ENCODE measurements at places on chromosomes 16 and 17. TPM values are rescaled to one million over a fixed set of nuclear protein-coding genes. Genes with fewer than 3 reads are reported as not detected.

SSTR5 gene
- total RNA-seq: not detected

TBX6 gene
- total RNA-seq: 1.3 TPM

RGS11 gene
- total RNA-seq: not detected

SLC52A1 gene
- total RNA-seq: 0.40 TPM

CETP gene
- not detected for total RNA-seq

PIK3R6 gene
- 20.7 TPM for total RNA-seq

ABCA6 gene
- 0.08 TPM for total RNA-seq

TPPP3 gene
- total RNA-seq: not detected

KREMEN2 gene
- total RNA-seq: not detected

DNA sequence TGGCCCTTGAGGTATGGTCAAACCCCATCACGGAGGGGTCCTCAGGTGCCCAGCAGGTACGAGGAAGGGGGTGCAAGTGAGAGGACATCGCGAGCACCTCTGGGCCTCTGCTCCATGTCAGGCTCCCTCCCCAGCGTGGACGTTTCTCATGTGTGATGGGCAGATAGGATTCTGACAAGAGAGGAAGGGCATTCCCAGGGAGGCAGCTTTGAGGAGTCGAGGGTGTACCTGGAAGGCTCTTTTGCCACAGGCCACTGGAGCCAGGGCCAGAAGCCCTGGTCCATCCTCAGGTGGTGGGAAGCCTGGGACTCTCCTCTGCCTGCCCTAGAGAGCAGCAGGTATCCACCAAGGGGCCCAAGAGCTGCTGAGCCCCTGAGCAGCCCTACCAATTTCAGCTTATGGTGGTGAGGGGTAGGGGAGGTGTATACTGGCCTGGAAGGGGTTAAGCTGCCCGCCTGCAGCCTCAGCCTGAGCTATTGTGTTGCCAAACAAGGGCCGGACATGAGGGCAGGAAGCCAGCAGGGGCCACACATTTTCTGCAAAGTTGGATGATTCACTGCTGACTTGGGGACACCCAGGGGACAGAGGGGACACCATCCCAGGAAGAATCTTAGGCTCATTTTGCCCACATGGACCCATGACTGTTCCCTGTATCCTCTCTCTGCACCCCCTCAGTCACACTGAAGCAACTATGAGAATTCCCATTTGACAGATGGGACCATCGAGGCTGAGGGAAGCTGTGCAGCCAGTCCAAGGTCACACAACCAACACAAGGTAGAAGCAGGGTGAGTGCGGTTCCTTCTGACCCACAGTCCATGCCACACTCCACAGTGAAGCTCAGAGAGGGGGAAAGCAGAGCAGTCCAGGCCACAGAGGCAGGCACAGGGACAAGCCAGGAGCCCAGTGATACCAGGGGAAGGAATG, 1.7 kb downstream of the CDH5 start:
- no peak for DNase-seq

- DNase-seq: no peak
These were observed 35.7 kb upstream of the MYLK3 start for GRCh38 chr16:46783800-46784199.

GRCh38 chr17:41777574-41778188, 8.8 kb downstream of the JUP start:
- DNase-seq: no peak

GRCh38 chr17:32492648-32493289, 6.0 kb downstream of the CDK5R1 start:
- DNase-seq: no peak

DNA sequence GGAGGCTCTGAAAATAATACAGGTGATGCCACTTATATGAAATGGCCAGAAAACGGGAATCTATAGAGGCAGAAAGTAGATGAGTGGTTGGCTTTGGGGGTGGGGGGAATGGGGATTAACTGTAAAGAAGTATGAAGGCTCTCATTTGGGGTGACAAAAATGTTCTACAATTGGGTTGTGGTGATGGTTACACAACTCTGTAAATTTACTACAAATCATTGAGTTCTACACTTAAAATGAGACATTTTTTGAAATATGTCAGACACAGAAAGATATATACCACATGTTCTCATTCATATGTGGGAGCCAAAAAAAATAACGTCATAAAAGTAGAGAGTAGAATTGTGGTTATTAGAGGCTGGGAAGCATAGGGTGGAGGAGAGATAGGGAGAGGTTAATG, 25.7 kb downstream of the ARHGAP17 start:
- no peak for DNase-seq

DNA sequence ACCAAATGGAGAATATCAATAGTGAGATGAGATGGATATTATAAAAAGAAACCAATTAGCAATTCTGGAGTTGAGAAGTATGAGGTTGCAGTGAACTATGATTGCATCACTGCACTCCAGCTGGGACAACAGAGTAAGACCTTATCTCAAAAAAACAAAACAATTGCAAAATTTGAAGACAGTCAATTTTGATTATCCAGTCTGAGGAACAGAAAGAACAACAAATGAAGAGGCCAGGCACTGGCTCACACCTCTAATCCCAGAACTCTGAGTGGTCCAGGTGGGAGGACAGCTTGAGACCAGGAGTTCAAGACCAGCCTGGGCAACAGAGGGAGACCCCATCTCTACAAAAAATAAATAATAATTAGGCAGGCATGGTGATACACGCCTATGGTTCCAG, 35.0 kb downstream of the USP32 start:
- DNase-seq: no peak

DNA sequence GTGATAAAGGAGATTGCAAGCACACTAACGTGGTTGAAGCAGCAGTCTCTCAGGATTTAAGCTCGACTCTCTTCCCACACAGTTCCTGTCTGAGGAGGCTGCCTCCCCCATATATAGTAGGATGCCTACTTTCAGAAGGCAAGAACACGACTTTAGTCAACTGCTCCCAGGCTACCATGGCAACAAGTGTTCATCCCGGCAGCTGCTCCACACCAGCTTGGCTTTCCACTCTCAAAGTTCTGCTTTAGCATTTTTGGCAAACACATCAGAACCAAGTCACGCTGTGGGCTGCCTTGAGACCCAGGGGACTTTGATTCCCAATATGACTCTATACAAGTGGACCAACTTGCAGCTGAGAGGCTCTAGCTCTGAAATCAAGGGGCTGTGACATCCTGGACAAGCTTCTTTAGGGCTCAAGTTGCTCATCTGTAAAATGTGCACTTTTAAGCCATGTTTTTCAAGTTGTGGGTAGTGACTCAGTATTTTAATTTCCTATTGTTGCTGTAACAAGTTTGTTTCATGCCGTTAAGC, 16.5 kb downstream of the ZP2 start:
- DNase-seq: no peak

- DNase-seq: no peak
These were observed 87.3 kb upstream of the CORO6 start for GRCh38 chr17:29709866-29710519.

DNA sequence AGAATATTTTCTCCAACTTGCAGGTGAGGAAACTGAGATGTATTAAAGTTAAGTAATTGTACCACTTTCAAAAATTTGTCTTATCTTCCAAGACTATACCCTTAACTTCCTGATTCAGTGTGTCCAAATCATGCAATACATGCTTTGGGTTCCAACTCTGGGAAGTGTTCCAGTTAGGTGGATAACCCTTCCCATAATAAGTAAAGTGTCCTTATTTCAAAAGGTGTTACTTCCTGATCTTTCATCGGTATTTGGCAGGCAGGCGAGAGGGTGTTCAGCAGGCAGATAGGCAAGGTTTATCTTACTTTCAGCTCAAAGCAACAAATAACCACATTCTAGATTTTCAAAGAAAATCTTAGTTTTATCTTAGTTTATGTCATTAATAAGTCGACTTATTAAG, 46.3 kb upstream of the ARHGAP44 start:
- DNase-seq: no peak

- no peak for DNase-seq
These were observed 210.5 kb downstream of the IRX3 start for GRCh38 chr16:54076006-54076504.

- no peak for DNase-seq
These were observed 3.5 kb downstream of the C17orf100 start for GRCh38 chr17:6654841-6655731.

DNA sequence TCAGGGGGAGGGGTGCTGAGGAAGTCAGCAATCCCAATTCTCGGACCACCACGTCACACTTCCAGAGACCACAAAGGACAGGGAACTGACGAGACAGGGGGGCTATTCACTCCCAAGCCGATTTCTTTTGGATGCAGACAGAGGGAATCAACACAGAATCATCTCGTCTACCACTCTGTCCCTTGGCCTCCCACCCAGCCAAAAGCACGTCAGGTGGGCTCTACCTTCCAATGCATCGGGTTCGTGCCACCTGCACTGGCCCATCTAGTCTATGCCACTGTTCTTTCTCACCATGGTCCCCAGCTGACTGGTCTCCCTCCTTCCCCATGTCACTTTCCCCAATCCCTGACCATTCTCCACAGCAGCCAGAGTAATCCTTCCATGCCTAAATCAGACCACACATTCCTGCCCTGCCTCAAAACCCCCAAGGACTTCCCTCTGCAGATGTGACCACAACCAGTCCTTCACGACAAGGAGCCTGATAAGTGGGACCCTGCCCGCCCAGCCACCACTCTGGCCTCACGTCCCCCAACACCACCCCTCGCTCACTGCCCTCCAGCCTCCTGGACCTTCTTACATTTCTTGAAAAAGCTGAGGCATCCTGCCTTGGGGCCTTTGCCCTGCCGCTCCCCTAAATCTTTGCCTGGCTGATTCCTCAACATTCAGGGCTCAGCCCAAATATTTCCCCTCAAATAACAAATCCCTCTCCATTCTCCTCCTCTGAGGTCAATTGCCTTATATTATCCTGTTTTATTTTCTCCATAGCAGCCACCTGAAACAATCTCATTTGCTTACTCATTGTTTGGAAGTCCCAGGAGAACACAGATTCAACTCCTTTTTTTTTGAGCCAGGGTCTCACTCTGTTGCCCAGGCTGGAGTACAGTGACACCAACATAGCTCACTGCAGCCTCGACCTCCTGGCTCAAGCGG, 70.4 kb downstream of the IL21R start:
- no peak for DNase-seq

- DNase-seq: no peak
These were observed 77.7 kb downstream of the NETO2 start for GRCh38 chr16:47065766-47066688.

DNA sequence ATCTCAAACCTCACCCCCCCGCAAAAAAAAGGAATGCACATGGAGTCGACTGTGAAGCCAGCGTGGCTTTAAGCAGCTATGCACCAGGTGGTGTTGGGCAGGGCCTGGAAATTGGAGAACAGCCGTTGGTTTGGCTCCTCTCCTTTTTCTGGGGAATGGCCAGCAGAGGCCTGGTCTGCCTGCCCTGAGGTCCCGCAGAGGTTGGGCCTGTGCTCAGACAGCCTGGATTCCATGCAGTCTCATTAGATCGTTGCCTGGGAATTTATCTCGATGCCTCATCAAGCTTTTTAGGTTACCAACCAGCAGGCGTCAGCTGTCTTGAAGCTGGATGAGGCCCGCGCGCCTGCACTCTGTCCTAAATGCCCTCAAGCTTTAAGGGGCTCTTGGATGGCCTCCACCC, 9.8 kb downstream of the SLC12A3 start:
- DNase-seq: no peak

All from activated CD8-positive, alpha-beta T cell treated with anti-CD3 and anti-CD28 coated beads, Interleukin-2, amount 10 ng/mL, durations not matched to agents 7 days and 5 days (primary cell).